G401 (cell line): ENCODE measurements at places on chromosomes 7 and 10. TPM values are rescaled to one million over a fixed set of nuclear protein-coding genes. Genes with fewer than 3 reads are reported as not detected.
A peak's percentile ranks its signal among the peaks of the same experiment; 100 is the strongest.

- DNase-seq: no peak
Measured at GRCh38 chr10:62095181-62096122, 173.2 kb downstream of the RTKN2 start.

Gene EMX2
- total RNA-seq: not detected in 2 replicates

GRCh38 chr10:80051993-80052392, 26.5 kb upstream of the TMEM254 start:
- no peak for DNase-seq

GRCh38 chr7:157621131-157621681, 284.4 kb downstream of the DNAJB6 start:
- no peak for DNase-seq

- DNase-seq: no peak
Measured at GRCh38 chr10:30562787-30563186, 66.8 kb downstream of the LYZL2 start.

GRCh38 chr10:17227367-17228090, 512 bp upstream of the VIM start:
- DNase-seq: no peak

Gene ECD
- total RNA-seq: 55.0 and 60.2 TPM in 2 replicates

DNA sequence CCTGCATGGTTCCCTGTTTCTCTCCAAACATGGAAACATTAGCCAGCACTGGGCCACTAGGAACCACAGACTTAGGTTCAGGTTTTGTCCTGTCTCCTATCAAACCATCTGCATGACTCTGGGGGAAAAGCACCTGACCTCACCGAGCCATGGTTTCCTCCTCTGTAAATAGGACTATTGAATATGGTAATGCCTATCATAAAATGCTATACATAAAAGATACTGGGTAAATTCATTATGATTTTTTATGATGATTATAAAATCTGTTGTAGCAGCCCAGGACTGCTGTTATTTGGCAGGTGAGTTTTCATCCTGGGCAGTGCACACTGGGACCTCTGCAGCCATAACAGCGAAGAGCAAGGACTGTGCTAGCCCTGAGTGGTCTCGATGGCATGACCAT, 131.8 kb downstream of the SH3PXD2A start:
- no peak for DNase-seq

DNA sequence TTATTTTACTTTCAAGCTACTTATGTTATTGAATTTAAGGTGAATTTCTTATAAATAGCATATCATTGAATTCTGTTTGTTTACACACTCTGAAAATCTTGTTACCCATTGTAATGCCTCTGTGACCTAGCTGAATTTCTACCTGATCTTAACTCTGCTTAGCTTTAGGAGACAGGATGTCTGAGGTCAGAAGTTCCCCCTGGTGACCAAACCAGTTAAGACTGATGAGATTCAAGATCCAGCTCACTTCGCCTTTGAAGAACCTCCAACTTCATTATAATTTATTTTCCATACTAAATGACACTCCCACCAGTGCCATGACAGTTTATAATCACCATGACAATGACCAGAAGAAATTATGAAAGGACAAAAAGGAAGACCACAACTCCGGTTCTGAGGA, 213.4 kb upstream of the CDC14C start:
- DNase-seq: no peak

Gene NEUROG3
- total RNA-seq: not detected in 2 replicates

GRCh38 chr7:44372560-44373417, 47.4 kb upstream of the CAMK2B start:
- DNase-seq: no peak

- DNase-seq: no peak
Measured at GRCh38 chr10:55641601-55642000, 719.5 kb downstream of the ZWINT start.

DNA sequence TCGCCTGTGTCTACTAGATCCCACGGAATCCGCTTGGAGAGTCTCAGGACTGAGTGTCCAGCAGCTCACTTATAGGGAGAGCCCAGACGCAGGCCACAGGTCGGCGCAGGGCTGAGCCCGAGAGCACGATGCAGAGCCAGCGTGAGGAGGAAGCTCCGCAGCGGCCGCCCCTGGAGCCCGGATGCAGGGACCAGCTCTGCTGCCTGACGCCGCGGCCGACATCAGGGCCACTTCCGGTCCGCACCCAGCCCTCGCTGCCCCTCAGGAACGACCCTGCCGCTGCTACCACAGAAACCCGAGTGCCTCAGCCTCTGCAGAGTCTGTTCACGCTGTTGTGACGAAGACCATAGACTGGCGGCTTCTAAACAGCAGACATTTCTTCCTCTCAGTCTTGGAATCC, 275.8 kb upstream of the PPP2R2D start:
- no peak for DNase-seq

DNA sequence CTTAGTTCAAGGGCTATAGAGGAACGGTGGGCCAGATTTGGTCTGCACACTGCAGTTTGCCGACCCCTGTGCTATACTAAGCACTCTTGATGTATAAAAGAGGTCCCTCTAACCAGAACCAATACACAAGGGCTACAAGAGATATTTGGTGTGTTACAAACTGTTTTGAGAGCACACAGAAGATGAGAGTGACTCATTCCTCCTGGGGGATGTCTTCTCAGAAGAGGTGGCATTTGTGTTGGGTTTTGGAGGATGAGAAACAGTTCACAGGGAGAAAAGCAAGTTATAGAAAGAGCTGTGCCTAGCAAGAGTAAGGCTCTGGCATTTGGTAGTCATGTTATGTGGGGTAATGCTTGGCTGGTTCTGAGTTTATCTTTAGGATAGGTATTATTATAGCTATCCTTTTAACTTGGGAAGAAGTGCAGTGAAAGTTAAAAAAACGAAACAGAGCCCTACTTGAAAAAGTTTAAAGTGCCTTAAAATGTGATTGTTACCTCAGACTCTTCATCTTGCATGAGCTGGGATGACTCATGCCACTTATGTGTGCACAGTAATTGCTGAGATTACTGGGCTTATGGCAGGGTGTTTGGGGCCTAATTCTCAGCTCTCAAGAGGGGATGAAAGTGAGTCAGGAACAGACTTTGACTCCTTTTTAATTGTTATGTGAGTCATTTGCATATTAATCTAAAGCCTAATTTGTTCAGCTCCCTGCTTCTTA, 160.4 kb downstream of the KIF20B start:
- no peak for DNase-seq

Gene FAM237B
- total RNA-seq: not detected in 2 replicates

DNA sequence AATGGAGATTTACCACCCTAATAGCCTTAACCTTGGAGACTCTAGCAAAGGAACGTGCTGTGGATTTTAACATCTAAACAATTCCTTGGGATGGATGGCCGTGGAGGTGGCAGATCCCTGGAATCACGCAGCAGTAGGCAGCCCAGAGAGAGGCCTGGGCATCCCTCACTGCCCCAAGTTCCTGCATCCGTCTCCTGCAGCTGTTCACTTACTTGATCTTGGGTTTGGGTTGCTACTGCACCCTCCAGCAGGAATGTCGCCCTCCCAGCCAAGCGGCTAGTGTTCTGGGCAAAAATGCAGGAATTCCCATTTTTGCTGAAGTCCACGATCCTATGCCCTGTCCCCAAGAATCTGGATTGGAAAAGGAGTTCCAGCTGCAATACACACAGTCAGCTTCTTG, 166.7 kb upstream of the SH2B2 start:
- no peak for DNase-seq

GRCh38 chr7:21642422-21642821, 99.6 kb downstream of the DNAH11 start:
- no peak for DNase-seq

GRCh38 chr7:4189131-4189570, 492.9 kb upstream of the FOXK1 start:
- DNase-seq: peak; percentile 95

Gene NPY4R2
- total RNA-seq: not detected in 2 replicates

GRCh38 chr7:125383324-125383723, 453.7 kb upstream of the POT1 start:
- DNase-seq: no peak

DNA sequence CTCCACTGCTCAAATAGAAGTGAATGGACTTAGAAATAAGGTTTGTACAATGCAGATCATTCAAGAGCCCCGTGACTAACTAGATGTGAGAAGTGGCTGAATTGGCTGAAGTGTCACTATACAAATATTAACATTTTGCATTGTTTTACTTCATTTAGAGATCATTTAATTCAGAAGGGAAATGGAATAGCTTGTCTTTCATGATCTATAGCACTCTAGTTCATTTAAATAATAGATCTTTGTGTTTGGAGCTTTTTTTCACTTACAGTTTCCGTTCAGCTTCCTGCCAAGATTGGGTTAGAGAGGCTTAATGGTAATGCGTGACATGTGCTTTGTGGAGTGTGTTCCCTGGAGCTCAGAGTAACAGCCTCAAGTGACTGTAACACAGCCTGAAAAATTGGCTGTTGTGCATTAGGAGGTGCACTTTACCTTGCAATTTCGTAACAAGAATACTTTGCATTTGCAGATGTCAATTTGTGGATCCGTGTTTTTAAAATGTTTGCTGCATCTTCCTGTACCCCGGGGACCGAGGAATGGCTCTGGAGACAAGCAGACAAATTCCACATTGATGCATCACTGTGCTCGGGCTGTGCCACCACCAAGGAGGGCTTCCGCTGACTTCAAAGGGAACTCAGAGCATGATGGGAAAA, 170.3 kb downstream of the NRP1 start:
- no peak for DNase-seq

DNA sequence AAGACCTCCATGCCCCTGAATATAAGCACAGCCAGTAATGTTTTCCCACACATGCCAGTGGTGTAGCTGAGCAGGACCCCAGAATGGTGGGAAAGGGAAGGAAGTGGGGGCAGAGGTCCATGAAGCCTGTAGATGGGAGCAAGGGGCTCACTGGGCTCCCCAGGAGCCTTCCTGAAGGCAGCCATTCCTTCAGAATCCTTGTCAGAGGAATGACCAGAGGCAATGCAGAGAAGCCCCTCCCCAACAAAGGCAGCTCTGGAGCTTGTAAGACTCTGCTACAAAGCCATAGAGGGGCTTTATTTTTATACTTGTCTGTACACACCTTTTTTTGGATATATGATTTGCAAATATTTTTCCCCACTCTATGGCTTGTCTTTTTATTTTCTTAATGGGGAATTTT, 165.0 kb upstream of the TCF7L2 start:
- DNase-seq: no peak

- no peak for DNase-seq
Measured at GRCh38 chr7:28641752-28642545, 229.6 kb downstream of the CREB5 start.

Gene CRPPA
- 0.25 and 0.58 TPM in 2 replicates for total RNA-seq

Gene MOGAT3
- not detected in 2 replicates for total RNA-seq

GRCh38 chr10:126207313-126207771, 180.9 kb downstream of the ADAM12 start:
- DNase-seq: no peak

DNA sequence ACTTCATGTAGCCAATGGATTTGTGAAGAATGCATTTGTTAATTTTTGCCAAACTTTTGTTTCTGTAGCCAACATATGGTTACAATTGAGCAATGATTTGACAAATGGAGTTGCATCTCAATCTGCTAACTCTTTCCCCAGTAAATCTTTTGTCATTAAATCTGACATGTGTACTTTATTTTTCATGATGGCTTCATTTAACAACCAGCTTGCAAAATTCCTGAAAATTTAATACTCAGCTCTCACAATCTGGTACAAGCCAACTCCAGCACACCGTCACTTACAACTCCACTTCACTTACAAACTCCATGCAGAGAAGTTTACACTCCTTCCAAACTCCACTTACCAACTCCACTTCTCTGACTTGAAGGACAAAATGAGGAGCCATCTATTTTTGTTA, 26.5 kb upstream of the HIBADH start:
- DNase-seq: no peak

Gene ZNF485
- total RNA-seq: 0.80 and 1.9 TPM in 2 replicates

Gene STEAP4
- not detected in 2 replicates for total RNA-seq

Gene LRRC61
- 3.3 TPM in 1 of 2 replicates, not detected in the other for total RNA-seq

DNA sequence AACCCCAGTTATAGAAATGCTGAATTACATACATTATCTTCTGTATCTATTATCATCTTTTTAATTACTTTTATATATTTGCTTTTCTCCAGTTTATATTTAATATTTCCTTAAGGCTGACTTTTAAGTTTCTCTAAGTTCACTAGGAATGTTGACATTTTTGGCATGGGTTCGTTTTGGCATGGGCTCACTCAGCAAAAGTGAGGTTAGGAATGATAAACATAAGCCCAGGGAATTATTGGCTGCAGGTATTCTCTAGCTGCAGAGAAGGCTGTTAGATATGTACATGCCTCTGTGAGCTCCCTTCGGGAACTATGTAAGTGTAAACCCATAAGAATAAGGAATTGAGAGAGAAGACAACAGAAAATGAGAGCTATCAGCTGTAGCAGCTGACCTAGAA, 63.6 kb upstream of the RAB18 start:
- no peak for DNase-seq

Gene VAX1
- not detected in 2 replicates for total RNA-seq

Gene CASTOR2
- 4.0 and 5.0 TPM in 2 replicates for total RNA-seq

DNA sequence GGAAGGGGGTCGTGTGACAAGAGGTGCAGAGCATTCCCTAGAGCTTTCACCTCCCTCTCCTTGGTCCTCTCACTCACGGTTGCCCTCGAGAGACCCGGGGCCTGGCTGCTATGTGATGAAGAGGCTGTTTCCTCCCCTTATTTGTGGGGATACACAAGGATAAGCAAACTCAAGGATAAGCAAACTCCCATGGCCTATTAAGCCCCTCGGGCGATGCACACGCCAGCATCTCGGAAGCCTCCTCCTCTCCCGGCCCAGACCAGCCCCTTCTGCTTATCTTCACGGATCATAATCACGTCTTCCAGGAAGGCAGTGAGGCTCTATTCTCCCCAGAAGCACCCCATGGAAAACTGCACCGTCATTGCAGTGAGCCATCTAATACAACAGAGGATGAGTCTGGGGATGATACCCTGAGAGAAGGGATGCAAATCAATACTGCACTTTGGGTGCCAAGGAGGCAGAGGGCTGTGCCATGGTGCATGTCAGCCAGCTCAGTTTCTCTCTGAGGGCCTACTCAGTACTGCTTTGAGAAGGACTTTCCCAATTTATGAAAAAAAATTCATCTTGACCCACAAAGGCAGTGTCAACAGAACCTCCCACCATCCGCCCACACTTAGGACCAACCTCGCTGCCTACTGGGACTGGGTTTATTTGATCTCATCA, 22.2 kb downstream of the TMEM273 start:
- DNase-seq: no peak

Gene PNLIPRP3
- total RNA-seq: not detected in 2 replicates

Gene FKBP6
- not detected in 2 replicates for total RNA-seq

DNA sequence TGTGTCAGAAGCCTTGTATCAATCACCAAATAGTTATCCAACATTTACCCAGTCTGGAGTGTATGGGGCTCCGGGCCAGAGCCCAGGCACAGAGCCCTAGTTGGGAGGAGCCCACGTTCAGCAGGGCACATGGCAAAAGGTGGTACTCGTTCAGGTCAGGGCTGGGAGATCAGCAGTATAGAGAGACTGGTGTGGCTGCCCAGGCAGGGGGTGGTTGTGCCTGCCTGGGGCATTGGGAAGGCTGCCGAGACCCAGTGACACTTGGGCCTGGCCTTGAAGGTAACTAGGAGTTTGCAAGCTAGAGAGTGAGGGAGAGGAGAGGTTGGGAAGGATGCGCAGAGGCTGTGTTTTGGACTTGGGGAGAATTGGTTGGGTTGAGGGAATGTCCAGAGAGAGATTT, 48.9 kb upstream of the IGFBP3 start:
- no peak for DNase-seq

Gene SOSTDC1
- total RNA-seq: 0.18 TPM in 1 of 2 replicates, not detected in the other
